ENCODE measurements at places on chromosomes 12 and 14.
A peak's percentile ranks its signal among the peaks of the same experiment; 100 is the strongest.

DNA sequence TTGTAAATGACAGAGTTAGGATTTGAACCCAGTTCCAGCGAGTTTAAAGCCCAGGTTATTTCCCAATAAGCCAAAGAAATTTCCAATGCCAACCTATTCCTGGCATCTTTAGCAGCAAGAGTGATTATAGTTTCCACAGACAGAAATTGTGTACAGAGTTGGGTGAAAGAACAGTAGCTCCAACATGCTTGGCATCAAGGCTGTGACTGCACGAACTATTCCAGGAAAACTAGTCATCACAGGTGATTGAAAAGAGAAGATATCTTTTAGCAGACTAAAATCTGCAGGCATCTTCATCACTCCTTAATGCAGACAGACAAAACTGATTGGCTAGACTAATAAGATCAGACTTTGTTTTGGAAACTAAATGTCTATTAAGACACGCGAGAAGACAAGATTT lies 262.7 kb upstream of the PLEKHG7 start:
- no peak for DNase-seq

DNA sequence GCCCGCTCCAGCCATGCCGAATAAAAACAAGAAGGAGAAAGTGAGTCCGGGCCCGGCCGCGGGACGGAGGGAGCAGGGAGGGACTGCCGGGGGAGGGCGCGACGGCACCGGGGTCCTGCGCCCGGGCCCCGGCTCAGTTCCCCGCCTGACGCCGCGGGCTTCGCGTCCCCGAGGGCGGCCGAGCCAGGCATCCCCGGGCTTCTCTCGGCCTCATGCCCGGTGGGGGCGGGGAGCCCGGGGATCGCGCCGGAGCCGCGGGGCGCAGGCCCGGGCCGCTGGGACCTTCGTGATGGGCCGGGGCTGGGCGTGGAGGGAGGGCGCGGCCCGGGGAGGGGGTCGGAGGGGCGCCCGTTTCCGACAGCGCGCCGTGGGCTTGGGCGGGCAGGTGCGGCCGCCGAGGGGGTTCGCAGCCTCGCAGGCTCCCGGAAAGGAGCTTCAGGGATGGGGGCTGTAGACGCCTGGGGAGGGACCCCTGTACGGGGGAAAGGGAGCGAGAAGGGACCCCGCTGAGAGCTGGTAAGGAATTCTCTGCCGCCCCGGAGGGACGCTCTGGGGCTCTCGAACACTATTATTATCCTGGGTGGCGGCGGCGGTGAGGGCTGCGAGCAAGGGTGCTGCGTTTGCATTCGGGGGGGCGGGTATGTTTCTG lies 496 bp downstream of the PPP2R5C start:
- peak; percentile 28 for DNase-seq

DNA sequence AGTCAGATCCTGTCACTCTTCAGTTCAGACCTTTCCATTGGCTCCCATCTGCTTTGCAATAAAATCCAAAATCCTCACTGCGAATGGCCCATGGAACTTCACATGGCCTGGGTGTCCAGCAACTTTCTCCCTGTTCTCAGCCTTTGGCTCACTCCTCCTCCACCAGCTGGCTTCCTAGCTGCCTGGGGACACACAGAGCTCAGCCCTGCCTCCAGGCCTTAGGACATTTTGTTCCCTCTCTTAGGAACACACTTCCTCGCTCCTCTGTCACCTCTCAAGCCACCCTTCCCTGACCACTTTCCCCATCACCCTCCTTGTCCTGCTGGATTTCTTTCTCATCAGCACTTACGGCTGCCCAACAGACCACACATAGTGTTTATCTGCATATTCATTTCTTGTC lies 419.6 kb downstream of the MED13L start:
- no peak for DNase-seq

- DNase-seq, result no peak
These were observed 72.8 kb downstream of the ZNF664 start for GRCh38 chr12:124045671-124046455.

DNA sequence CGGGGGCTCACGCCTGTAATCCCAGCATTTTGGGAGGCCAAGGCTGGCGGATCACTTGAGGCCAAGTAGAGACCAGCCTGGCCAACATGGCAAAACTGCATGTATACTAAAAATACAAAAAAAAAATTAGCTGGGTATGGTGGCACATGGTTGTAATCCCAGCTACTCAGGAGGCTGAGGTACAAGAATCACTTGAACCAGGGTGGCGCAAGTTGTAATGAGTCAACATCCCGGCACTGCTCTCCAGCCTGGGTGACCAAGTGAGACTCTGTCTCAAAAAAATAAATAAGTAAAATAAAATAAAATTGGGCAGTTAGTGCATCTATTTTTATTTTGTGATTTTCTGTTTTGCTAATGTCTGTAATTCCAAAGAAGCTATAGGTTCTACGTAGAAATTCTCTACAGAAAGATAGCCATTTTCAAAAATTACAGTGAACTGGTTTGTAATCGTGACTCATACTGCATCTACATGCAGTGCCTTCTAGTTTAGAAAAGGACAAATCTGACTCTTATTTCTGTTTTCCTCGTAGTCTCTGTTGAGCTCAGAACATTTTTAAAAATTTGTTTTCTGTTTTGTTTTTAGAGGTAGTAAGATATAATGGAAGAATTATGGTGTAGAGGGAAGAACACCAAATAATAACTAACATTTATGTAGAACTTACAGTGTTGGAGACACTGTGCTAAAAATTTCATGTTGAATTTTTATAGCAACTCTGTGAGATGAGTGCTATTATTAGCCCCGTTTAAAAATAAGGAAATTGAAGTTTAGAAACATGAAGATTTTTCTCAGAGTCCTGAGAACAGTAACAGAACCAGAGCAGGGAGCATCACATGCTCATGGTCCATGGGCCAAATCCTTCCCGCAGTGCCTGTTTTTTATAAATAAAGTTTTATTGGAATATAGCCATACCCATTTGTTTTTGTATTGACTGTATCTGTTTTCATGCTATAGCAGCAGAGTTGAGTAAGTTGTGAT lies 201.2 kb downstream of the SYNE2 start:
- DNase-seq, result no peak

DNA sequence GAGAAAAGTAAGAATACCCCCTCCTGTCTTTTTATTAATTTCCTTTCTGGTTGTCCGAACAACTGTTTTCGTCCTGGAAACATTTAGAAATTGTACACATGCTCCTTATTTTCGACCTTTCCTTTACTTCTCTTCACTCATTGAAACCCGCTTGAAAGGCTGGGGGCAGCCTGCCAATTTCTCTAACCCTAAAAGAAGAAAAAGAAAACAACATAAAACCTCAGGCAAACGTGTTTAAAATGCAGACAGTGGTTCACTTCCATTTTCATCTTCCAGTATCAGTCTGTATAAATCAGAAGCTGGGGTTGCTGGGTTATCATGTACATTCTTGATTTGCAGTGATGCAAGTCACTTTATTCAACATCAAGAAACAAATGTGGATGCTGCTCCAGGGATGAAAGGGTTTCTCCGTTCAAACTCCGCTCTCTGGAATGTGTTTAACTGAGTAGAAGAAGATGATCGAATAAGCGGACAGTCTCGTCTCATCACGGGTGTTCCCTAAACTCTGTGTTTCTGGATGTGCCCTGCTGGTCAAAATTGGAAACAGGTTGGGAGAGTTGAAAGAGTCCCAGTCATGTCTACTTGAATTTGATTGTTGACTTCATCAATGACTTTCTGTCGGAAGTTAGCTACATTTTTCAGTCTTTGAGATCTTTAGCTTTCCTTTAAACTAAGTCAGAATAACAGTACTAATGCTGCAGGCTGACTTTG lies 1042.2 kb downstream of the BCL11B start:
- no peak for DNase-seq

DNA sequence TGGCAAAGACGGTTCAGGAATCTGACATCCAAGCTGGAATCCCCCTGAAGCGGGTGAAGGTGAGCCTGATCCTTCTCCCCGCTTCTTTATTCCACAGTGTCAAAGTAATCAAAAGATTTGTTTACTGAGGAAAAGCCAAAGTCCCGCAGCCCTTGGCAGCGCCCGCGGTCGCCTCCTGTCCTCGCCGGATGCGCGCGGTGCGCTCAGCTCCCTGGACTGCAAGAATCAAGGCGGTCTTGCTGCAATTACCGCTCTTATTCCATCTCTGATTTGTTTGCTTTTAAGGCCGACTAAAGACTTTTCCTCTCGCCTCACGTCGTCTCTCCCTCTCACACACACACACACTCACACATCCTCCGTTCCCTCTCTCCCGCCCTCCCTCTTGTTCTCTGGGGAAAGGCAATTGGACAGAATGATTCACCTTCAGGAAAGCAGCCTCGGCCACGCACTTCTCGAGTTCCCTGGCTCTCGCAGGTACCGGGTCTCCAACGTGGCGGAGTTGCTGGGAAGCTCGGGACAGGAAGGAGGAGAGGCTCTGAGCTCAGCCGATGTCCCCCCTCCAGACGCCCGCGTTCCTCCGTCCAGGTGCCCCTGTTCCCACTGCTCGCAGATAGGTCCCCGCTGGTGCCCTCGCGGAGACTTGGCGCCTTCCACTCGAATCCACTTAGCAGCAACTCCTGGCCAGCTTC lies 68.6 kb upstream of the USP15 start:
- peak; percentile 5 for DNase-seq

GRCh38 chr12:49253033-49253623 lies 11.8 kb upstream of the TUBA1C start:
- DNase-seq, result no peak

GRCh38 chr12:4251216-4251891 lies 22.2 kb upstream of the CCND2 start:
- no peak for DNase-seq

GRCh38 chr12:46390304-46390703 lies 17.7 kb upstream of the SLC38A2 start:
- DNase-seq, result no peak

- DNase-seq, result no peak
These were observed 5.9 kb downstream of the DGLUCY start for GRCh38 chr14:91119556-91120311.

- DNase-seq, result no peak
These were observed 132.7 kb downstream of the SLC41A2 start for GRCh38 chr12:104825408-104825807.

DNA sequence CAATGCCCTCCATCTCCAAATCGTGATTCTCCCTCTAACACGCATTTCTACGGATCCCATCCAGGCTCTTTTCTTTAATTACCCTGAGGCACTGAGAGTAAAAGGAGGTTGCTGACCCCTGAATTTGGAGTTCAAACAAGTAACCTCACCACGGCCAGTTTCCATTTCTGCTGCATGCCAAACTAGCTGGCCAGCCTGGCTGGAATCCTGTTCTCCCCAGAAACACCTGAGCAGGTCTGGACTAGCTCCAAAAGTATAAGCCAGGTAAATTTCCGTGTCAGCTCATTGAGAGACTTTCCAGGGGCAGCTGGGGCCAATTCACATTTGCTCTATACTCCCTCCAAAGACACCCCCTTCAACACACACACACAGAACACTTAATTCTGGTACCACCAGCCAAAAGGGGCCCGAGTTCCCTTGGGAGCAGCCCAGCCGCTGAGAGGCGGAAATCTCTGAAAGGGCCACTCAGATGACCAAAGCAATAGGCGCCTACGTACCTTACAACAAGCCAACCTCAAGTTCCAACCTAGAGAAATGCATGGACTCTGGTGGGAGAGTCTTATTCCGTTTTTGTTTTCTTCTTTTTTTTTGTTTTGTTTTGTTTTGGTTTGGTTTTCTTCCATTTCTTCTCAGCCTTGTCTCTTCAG lies 131.4 kb downstream of the NDUFA12 start:
- DNase-seq, result no peak

DNA sequence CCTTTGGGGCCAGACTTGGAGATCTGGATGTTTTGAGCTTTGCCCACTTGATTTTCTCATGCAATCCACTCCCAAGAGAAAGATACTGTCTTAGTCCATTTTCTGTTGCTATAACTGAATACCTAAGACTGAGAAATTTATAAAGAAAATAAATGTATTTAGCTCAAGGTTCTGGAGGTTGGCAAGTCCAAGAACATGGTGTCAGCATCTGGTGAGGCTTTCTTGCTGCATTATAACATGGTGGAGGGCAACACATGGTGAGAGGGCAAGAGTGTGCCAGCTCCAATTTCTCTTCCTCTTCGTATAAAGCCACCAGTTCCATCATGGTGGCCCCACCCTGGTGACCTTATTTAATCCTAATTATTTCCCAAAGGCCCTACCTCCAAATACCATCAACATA lies 39.6 kb upstream of the NFKBIA start:
- DNase-seq, result no peak

DNA sequence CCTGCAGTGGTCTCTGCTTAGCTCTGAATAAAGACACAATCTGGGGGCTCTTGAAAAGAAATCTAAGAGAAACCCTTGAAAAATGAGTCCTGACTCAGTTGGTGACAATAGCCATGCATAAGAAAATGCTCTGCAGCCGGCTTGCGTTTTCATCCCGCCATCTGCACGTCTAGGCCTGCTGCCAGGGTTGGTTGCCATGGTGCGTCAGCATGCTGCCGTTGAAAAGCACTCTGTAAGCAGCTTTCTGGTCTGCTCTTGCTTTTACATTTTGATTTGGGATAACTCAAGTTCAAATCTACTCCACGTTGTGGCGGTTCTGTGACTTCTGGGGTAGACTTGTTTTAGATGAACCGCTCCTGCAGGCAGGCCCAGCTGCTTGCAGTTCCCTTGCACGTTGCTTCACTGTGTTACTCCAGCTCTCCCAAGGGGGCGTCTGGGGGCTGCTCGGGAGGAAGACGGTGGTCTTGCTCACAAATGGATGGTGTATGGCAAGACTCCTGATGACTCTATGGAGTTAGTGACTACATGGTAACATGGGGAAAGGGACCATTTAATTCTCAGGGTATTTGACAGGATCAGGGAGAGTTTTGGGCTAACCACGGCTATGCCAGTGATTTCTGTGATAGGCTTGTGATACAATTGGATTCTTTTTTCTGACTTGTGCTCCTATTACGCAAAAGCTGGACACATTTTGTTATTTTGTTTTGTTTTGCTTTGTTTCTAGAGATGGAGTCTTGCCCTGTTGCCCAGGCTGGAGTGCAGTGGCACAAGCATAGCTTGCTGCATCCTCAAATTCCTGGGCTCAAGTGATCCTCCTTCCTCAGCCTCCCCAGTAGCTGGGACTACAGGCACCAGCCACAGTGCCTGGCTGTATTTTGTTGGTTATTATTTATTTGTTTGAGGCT lies 15.8 kb downstream of the WNT5B start:
- DNase-seq, result no peak
